Thymus (tissue), 14 donors: ENCODE measurements at places on chromosomes 7 and 10.

GRCh38 chr10:78945838-78946237, 122.9 kb upstream of the ZMIZ1 start:
- no peak for DNase-seq

GRCh38 chr10:110973400-110973799, 54.0 kb downstream of the SHOC2 start:
- no peak for DNase-seq

- DNase-seq, result no peak
These were observed 6.9 kb upstream of the AOC1 start for GRCh38 chr7:150845421-150845861.

- no peak for DNase-seq
These were observed 1277.1 kb upstream of the AUTS2 start for GRCh38 chr7:68321076-68321639.

DNA sequence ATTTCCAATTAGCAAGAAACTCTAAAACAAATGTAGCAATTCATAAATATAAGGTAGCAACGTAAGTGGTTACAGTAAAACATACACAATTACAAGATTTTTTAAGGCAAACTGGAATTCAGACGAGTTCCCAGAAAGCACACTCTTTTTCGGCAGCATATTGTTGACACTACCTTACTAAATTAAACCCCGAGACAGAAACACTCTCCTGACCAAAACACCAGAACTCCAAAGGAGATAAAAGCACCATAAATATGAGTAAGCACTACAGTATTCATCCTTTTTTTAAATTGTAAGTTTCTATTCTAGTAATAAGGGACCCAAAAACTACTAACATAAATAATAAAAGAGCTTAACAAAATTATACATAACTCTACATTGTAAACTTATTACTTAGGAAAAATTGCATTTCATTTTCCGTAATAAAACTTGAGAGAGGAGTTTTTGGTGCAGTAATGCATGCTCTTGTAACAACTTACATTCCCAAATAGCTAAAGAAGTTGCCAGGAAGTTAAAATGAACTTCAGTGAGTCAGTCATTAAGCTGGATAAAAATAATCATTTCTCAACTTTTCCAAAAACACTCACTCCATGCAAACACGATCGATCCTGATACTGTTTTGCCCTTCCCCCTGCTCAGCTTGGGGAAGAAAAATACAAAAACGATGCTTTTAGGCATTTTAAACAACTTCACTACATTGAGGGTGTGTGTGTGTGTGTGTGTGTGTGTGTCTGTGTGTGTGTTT, 2.0 kb downstream of the PIP4K2A start:
- DNase-seq, result no peak

DNA sequence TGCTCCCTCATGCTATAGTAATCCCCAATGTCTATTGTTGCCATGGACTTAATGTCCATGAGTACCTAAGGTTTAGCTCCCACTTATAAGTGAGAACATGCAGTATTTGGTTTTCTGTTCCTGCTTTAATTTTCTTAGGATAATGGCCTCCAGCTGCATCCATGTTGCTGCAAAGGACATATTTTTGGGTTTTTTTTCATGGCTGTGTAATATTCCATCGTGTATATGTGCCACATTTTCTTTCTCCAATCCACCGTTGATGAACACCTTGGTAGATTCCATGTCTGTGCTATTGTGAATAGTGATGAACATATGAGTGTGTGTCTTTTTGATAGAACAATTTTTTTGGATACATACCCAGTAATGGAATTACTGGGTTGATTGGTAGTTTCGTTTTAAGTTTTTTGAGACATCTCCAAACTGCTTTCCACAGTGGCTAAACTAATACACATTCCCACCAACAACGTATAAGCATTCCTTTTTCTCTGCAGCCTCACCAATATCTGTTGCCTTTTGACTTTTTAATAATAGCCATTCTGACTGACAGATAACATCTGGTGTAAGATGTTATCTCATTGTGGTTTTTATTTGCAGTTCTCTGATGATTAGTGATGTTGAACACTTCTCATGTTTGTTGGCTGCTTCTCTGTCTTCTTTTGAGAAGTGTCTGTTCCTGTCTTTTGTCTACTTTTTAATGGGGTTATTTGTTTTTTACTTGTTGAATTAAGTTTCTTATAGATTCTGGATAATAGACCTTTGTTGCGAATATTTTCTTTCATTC, 68.8 kb upstream of the IFRD1 start:
- DNase-seq, result no peak

- no peak for DNase-seq
These were observed 41.4 kb downstream of the AFAP1L2 start for GRCh38 chr10:114362826-114363355.

DNA sequence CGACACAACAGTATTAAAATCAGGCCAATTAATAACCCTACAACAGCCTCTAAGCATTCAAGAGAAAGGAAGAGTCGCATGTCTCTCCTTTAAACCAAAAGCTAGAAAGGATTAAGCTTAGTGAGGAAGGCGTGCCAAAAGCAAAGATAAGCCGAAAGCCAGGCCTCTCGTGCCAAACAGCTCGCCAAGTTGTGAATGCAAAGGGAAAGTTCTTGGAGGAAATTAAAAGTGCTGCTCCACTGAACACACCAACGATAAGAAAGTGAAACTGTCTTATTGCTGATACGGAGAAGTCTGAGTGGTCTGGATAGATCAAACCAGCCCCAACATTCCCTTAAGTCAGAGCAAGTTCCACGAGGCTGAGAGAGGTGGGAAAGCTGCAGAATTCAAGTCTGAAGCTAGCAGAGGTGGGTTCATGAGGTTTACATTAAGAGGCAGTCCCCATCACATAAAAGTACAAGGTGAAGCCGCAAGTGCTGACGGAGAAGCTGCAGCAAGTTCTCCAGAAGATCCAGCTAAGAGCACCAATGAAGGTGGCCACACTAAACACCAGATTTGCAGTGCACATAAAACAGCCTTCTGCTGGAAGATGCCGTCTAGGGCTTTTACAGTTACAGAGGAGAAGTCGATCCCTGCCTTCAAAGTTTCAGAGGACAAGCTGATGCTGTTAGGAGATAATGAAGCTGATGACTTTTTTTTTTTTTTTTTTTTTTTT, 194.8 kb downstream of the MAD1L1 start:
- no peak for DNase-seq
